ENCODE measurements at places on chromosomes 6 and 20.

DNA sequence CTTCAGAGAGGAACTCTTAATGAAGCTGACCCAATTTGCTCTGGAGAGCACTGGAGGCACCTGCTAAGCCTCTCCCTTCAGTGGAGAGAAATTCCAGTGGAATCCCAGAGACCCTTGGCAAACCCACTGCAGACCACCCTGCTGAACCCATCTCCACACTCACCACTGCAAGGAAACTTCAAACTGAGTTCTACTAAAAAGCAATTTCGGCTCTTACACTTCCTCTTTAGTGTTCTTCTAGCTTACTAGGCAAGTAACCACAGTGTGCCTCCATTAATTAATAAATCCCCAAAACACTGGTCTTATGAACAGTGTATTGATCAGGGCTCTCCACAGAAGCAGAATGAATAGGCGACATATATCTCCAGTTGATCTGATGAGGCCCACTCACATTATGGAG is 43.0 kb upstream of the HLA-E start:
- DNase-seq = no peak

GRCh38 chr6:26536571-26537159 is 1.5 kb upstream of the HMGN4 start:
- no peak for DNase-seq

GRCh38 chr6:110878751-110879522 is 4.4 kb downstream of the AMD1 start:
- peak; percentile 49 for DNase-seq

GRCh38 chr6:12459945-12460661 is 169.9 kb downstream of the EDN1 start:
- DNase-seq = no peak

DNA sequence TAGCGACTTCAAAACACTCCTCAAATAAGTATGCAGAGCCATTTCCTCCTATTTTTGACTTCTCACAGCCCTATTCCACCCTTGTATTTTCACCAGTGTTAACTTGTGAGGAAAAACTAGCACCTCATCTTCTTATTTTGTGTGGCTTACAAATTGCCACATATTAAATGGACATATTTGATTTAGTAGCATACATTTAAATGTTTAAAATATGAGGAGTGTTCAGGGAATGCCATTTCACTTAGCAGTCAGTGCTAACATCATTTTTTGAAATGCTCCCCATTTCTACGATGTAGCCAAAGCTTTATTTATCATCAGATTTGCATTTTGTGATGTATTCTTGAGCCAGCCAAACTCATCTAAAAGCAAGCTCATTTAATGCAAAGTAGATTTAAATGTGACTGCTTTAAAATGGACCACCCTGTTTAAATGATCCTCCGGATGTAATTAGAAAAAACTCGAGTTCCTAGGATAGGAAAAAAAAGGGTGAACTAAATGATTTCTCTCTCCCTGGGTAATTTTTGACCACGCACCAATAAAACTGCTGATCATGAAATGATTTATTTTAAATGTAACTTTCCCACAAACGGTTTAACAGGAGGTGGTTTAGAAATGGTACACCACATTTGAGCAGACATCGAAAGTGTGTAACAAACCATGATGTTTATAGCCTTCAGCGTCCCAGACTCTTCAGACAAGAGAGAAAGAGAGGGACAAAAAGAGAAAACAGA is 172.6 kb downstream of the CD83 start:
- no peak for DNase-seq

DNA sequence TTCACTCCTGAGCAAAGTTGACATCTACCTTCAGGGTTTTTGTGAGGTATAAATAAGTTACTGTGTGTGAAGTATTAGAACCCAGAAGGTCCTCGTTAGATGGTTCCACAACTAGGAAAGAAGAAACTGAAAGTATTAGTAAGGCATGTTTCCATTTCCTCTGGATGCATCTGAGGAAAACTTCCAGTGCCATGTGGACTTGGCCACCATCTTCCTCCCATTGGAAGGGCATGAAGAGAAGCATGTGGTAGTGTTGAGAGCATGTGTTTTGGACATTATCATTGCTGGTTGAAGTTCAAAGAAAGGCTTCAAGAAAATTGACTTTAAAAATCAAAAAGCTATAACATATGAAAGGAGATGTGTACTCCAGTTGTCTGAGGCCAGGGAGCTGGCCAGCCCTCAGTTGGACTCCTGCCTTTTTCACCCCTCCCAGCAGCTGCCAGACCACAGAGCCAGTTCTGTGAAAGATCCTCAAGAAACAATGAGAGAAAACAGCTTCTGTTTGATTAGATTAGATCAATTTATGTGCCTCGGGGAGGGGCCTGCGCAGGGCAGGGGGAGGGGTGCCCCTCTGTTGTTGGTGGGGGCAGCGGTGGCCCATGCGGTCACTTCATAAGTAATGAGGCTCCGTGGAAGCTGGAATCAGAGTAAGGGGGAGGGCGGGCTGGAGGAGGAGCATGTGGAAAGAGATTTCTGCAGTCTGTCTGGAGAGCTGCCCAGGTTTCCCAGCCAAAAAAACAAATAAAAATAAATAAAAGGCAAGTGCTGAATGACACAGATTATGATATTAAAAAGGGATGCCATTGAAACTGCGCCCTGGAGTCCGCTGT is 154.0 kb downstream of the JARID2 start:
- peak; percentile 51 for DNase-seq

DNA sequence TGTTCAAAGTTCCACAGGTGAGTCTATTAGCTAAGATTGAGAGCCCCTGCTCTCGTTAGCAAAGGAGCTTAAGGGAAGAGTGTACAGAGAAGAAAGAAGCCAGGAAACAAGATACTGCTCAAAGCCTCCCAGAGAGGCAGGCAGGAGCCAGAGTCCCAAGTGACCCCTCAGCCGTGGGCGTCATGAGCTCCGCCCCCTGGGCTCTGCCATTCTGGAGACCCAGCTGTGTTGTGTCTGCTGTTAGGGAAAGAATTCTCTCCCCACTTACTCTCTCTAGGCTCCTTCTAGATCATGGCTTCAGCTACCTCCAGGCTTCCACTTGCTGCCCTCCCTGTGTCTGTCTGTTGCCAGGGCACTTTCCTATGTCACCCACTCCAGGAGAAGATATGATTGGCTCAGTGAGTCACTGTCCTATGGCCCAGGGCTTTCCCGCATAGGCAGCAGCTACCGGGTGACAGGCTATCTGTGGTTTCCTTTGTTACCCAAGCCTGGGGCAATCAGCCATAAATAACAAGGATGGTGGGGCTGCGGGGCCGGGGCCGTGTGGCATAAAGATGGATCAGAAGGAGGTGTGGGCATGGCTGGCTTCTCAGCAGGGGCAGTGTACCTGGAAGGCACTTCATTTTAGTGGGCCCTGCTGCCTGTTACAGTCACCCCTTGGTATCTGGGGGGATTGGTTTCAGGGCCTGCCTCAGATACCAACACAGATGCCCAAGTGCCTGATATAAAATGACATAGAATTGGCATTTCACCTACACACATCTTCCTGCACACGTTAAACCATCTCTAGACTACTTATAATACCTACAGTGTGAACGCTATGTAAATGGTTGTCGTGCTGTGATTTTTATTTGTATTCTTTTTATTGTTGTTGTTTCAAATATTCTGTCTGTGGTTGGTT is 118.9 kb downstream of the ARMC2 start:
- DNase-seq = no peak

- DNase-seq = no peak
Observed at GRCh38 chr20:10713161-10713560, 39.4 kb upstream of the JAG1 start.

- DNase-seq = no peak
Observed at GRCh38 chr6:6697620-6698019, 109.1 kb downstream of the LY86 start.

DNA sequence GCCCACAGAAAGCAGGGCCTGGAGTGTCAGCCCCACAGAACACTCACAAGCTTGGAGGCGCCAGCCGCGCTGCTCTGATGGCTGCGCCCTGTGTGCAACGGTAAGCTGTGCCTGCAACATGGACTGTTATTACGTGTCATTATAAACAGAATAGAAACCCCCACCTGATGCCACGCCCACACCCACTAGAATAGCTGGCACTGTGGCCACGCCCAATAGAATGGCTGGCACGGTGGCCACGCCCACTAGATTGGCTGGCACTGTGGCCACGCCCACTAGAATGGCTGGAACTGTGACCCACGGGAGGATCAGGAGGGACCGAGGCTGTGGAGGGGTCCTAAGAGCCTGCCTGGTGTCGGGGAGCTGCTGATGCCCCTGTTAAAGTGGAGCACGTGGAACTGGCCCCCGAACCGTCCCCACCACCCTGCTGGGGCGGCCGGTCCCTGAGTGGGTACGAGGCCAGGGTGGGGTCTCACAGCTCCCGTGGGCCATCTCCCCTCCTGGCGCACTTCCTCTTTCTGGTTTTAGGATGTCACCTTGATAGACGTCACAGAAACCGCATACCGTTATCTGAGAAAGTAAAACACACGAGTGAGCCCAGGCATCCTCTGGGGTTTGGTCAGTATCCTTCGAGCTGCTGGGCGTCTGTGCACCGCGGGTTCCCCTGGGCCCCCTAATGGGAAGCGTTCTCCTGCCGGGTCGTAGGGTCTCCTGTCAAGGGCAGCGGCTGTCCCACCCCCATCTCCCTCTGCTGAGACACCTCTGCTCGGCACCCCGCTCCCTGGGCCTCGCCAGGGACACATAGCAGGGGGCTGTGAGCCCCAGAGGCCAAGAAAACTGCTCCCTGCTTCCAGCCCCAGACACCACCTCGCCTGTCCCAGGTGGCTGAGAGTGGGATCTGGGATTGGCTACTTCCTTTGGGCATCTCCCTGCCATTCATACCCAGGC is 25.4 kb downstream of the SLC17A9 start:
- peak; percentile 71 for DNase-seq

GRCh38 chr6:37516076-37516919 is 16.6 kb upstream of the CCDC167 start:
- DNase-seq = peak; percentile 62

DNA sequence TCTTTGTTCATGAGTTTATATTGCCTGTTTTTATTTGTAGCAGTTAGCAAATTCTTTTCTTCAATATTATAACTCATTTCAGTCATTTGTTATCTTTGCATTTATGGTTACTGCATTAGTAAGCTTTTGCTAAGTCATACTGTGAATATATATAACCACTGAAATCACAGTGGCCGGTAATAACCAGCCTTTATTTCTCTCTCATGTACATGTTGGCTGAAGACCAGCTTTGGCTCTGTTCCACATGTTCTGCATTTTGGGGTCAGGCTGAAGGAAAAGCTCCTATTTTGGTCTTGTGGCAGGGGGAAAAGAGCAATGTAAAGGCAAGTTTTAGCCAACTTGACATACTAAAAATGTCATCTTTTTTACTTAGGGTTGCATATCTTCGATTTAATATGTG is 276.3 kb downstream of the BCKDHB start:
- DNase-seq = no peak

DNA sequence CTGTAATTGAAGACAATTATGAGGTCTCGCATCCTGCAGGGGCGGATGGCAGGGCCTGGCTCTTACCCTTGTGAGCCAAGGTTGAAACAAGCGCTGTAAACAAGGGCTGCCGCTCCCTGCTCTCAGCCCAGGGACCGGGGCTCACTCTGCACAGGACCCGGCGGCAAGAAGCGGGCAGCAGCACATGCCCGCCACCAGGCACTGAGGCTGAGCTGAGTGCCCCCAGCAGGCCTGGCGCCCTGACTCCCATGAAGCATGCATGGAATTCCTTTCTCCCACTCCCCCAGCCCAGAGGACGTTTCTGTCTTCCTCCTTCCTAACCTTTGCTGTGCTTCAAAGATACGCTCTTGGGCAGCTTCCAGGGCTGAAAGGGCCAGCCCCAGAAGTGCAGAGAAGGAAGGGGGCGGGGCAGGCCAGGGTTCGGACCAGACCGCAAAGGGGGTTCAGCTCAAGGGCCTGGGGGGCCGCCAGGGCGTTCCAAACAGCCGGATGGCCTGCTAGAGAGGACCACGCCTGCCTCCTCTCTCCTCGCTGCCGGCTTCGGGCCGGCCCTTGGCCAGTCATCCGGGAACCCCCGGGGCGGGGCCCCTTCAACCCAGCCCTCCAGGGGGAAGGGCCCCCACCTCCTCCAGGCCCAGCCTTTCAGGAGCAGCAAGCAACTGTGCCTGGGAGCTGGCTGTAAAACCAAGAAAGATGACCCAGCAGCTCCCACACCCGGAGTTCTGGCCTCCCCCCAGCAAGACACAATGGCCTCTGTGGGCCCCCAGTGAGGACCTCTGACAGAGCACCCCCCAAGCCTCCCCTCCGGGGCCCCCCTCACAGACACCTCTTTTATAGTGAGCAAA is 109.9 kb downstream of the NOL4L start:
- peak; percentile 96 for DNase-seq

GRCh38 chr20:46022411-46023147 is 6.4 kb upstream of the SLC12A5 start:
- peak; percentile 75 for DNase-seq

DNA sequence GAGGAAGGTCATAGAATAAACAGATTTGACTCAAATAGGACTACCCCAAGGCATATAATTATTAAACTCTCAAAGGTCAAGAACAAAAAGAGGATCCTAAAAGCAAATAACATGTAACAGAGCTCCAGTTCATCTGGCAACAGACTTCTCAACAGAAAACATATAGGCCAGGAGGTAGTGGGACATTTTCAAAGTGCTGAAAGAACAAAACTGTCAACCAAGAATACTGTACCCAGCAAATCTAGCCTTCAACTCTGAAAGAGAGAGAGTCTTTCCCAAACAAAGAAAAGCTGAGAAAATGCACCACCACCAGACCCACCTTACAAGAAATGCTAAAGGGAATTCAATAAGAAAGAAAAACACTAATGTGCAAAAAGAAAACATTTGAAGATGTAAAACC is 11.9 kb downstream of the NQO2 start:
- no peak for DNase-seq

GRCh38 chr20:40314278-40314677 is 374.8 kb downstream of the MAFB start:
- no peak for DNase-seq

DNA sequence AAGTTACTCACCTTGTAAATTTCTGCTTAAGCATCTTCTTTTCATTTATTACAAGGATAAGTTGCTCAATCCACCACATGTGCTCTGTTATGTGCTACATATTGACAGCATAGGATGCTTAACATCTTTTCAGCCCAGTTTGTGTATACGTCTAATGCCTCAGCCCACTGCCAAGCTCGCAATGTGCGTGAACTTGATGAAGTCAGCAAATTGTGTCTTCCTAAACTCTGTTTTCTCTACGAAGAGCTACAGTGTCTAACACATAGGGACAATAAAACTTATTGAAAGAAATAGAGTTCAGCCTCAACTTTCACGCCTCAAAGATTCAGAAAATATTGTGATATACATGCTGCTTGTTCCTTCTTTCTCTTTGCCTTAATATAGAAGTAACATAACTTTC is 500.0 kb downstream of the TFAP2B start:
- DNase-seq = no peak

DNA sequence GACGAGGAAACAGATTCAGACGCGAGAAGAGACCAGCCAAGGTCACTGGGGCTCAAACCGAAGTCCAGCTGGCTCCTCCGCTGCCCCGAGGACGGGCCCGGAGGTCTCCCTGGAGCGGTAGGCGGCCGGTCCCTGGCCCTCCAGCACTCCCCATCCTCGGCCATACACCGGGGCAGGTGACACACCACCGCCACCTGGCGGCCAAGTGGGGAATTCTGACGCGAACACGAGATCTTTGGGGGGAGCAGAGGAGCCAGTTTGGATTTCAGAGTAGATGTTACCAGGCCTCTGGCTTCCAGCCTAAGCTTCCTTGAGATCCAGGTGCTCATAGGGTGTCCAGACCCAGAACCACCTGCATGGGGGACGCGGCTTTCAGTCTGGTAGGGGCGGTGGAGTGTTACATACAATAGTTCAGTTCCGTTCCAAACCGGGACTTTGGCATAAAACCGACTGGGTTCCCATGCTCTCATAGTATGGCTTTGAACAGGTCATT is 16.1 kb downstream of the BPIFB1 start:
- DNase-seq = peak; percentile 75

GRCh38 chr6:50708664-50709365 is 4.5 kb upstream of the TFAP2D start:
- DNase-seq = no peak

Data from mucosa of descending colon (tissue), 3 donors.